Prostate gland (tissue), 2 donors: ENCODE measurements at places on chromosomes 6 and 20. TPM values are rescaled to one million over a fixed set of nuclear protein-coding genes. Genes with fewer than 3 reads are reported as not detected.

DNA sequence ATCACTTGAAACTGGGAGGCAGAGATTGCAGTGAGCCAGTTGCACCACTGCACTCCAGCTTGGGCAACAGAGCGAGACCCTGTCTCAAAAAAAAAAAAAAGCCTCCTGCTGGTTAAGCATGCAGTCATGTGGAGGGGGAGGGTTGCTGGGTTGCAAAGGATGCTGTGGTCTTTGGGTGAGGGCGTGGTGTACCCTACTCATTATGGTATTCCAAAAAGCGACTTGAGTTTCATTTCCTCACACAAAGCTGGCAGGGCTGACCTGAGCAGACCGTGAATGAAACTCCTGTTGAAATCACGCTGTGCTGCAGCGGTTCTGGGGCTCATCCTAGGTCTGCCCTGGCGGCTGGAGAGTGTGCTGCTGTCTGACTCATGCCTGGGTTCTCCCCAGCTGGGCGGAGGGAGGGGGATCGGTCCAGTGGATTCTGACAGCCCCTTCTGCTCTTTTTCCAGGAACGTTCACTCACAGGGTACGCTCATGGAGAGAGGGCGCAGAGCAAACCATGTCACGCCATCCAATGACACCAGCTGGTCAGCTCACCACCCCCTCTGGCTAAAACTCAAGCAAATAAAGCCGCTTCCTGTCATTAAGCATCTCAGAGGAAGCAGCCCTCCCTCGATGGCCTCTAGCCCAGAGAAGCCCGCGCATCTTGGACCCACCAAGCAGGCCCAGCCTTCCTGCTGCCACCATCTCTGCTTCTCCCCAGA, 166.2 kb downstream of the SCML4 start:
- DNase-seq: no peak

DNA sequence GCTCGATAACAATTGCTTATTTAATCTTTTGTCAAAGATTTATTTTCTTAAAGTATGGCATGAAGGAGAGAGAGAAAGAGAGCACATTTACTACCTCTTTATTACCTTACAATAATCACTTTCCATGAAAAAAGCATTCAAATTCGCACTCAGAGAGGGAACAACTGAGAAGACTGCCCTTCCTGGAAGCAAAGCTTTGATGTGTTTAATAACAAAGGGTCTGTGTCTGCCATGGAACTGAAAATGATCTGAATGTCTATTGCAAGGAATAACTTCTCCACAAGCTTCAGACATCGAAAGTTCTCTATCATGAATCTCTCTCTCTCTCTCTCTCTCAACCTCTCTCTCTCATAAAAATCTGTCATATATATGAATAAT, 308.9 kb downstream of the HDGFL1 start:
- no peak for DNase-seq

DNA sequence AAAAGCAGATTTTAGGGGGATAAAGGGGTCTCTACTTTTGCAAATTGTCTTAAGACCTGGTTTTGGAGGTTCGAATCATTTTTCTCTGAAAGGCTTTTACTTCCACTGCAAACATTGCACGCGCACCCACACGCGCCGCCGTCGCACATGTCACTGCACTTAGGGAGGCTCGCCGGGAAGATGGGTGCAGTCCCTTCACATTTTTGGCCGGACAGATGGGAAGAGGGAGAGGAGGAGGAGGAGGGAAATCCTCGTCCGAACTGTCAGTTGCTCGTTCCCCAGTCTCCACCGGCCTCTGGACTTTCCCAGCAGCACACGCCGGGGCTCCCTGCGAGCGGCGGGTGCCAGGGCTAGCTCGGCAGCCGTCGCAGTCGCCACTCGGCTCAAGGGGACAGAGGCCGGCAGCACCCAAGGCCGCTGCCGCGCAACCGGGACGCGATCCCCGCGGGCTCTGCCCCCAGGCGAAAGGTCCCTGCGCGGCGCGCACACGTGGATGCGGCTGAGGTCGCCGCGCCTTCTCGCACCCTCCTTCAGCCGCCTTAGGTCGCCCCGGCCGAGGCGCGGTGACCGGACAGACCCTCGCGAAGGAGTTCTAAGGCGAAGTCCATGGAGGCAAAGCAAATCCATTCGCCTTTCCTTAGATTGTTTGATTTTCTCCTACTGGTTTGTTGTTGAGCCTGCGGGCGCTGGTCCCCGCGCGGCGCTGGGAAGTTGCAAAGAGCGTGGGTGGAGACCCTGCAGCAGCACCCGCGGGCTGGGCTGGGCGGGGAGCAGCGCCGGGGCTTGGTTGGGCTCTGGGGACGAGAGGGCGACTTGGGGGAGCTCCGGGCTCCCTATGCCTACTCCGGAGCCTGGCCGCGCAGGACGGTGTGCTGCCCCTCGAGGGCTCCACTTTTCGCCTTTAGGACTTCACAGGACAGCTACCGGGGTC, 1.2 kb downstream of the MYB start:
- DNase-seq: no peak

DNA sequence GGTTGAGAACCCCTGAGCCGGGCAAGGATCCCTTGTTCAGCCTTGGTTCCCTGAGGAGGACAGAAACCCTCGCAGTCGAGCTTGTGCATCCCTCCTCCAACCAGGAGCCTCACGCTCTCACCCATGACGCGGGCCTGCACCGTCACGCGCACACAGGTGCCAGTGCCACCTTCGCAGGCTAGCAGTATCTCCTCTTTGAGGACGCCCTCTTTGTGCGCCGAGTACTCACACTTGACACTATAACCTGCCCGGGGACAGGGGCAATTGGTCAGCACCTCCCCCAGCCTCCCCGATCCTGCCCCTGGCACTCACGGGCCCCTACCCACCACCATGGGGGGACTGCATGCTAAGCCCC, 13.3 kb downstream of the ADISSP start:
- no peak for DNase-seq

Gene HLA-DQA2
- total RNA-seq: 1.6 TPM

Gene PPP1R3D
- 16.0 TPM for total RNA-seq

- no peak for DNase-seq
Observed at GRCh38 chr6:13027207-13027606, 301.1 kb downstream of the TBC1D7 start.

Gene RPS6KA2
- 32.2 TPM for total RNA-seq

Gene ADAM33
- 18.2 TPM for total RNA-seq

GRCh38 chr6:83867527-83868161, 8.2 kb downstream of the CYB5R4 start:
- no peak for DNase-seq

DNA sequence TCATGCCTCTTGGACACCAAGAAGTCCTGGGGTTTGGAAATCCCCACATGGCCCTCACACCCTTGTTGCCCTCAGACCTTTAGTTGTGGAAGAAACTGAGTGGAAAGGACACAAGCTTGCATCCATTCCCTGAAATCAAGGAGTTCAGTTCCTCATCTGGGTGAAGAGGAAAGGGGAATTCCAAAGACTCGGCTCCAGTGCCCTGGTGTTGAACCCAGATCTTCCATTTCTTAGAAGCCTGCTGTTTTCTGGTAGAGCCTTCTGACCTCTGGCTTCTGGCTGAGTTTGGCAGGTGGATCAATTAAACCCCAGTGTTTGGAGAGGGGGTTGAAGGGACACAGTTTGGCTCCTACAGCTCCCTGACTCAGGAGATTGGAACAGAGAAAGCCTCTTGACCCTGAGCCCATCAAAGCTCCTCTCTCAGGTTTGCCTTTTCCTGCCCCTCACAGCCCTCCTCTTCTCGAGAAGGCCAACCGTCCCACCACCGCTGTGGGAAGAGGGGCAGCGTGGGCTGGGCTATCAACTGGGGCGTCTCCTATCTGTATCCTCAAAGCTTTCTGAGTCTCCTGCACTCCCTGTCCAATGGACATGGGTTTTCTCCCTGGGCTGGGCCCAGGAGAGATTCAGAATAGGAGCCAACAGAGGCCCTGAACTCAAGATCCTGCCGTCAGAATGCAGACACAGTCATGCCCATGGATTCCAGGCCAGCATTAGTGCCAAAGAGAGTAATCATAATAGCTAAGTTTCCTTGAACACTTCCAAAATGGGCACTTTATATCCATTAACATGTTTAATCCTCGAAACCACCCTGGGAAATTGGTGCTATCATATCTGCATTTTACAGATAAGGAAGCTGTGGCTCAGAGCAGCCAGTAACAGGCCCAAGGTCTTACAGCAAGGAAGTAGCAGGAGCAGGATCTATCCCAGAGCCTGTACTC, 146.2 kb downstream of the VEGFA start:
- DNase-seq: no peak

GRCh38 chr6:161583584-161583983, 309.7 kb upstream of the AGPAT4 start:
- DNase-seq: no peak

Gene ATP9A
- total RNA-seq: 35.1 TPM

GRCh38 chr20:36861875-36862801, 13.8 kb upstream of the TLDC2 start:
- peak; percentile 98 for DNase-seq
